ENCODE measurements at places on chromosomes 6 and 20. TPM values are rescaled to one million over a fixed set of nuclear protein-coding genes. Genes with fewer than 3 reads are reported as not detected.

DNA sequence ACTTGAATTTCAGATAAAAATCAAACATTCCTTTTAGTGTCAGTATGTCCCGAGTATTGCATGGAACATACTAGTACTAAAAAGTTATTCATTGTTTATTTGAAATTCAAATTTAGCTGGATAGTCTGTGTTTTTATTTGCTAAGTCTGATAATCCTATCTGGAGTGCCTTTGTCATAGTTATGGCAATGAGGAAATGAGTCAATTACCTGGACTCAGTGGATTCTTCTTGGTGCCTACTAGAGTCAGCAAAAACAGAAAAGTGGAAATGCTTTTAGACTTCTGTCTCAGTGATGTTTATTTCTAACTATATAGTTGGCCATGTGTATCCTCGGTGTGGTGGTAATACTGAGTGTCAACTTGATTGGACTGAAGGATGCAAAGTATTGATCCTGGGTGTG, 121.3 kb upstream of the EEF1E1 start:
- DNase-seq, result no peak

- DNase-seq, result no peak
Observed at GRCh38 chr6:12148317-12148801, 136.2 kb downstream of the HIVEP1 start.

- no peak for DNase-seq
Observed at GRCh38 chr6:130009146-130009545, 9.2 kb upstream of the L3MBTL3 start.

DNA sequence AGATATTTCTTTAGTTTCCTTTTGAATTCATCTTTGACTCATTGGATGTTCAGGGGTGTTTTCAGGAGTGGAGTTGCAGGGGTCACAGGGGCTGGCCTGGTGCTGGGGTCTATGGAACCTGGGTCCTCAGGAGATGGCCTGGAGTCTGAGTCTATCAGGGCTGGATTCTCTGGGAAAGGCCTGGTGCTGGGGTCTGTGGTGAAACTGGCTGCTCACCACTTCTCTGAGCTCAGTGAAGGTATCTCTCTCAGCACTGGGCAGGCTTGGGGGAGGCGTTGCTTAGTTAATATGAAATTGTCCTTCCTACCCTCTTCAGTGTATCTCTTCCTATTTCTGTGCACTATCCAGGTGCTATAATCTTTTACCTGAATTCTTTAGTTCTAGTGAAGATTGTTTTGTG, 83.1 kb upstream of the SLC24A3 start:
- DNase-seq, result no peak

DNA sequence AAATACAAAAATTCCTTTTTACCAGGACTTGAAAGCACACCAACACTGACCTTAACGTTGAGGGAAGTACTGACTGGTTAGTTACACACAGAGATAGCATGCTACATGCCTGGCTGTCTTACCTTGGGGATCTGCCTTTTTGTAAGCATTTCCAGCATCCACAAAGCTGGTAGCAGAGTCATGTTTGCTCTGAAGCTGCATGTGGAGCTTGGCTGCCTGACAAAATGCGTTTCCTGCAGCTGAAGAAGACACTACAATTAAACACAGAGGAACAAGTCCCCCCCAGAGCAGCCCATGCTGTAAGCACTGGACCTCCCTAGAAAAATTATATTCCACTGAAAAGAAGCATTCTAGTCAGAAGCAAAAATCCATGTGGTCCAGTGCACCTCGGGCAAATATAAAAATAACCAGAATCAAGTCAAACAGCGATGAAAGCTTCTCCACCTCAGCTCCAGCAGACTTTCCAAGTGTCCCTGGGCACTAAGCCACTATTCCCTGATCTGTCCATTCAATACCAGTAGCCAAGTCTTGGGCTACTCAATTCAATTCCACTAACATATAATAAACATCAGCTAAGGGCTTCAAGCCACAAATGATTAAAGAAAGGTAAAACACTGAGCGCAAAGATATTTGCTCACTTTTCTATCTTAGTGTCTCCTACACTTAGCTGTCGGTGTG, 24.2 kb downstream of the NAPB start:
- DNase-seq, result no peak

- DNase-seq, result no peak
Observed at GRCh38 chr6:137541534-137542063, 47.4 kb upstream of the OLIG3 start.

DNA sequence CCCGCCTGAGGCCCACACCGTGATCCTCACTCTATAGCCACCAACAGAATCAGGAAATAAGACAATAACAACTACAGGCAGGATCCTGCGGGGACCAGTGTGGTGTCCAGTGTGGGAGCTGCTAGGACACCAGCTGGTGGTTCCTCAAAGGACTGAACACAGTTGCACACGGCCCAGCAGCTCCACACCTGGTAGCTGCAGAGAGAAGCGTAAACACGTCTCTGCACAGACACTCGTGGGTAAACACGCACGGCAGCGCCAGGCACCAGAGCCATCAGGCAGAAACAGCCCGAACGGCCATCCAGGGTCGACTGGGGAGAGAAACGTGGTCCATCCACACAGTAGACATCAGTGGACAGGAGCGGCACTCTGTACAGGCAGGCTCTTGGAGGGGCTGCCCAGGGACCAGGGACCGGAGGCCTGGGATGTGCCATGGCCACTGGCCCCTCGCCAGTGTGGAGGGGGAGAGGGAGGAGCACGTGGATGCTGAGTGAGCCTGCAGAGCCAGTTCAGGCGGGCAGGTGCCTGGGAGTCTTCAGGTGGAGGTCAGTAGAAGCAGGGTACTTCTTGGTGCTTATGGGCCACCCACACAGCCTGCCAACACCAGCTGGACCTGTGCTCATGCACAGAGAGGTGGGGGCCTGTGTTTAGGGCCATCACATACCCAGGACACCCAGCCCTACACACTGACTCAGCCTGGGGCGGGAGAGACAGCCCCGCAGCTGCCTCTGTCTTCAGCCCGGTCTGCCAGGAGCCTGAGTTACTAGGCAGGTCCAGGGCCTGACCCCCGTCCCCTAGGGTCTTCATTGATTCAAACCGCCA, 7.4 kb upstream of the LAMA5 start:
- no peak for DNase-seq

DNA sequence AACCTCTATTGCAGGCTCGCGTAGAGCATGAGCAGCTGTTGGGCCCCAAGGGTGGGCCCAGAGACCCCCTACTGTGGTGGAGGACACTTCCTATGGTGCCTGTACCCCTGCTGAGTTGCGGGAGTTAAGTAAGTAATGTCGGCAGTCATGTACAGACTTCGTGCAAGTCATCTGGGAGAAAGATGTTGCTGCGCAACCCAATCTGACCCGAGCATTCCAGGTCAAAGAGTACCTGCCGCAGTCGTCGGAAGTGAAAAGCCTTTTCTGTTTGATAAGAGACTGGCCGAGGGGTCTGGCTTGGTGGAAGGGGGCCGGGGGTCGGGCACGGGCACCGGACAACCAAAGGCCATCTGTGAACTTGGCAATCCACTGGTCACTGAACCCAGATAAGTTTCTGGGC, 44.3 kb downstream of the OR2B6 start:
- no peak for DNase-seq

WFDC10B gene
- not detected for total RNA-seq
